Mesothelial cell of epicardium (in vitro differentiated cells): ENCODE measurements at places on chromosomes 2 and 18. TPM values are rescaled to one million over a fixed set of nuclear protein-coding genes. Genes with fewer than 3 reads are reported as not detected.

GPR35 gene
- 5.4 to 6.0 TPM (median 6.0 TPM) in 3 replicates for total RNA-seq

NYAP2 gene
- not detected in 3 replicates for total RNA-seq

DNA sequence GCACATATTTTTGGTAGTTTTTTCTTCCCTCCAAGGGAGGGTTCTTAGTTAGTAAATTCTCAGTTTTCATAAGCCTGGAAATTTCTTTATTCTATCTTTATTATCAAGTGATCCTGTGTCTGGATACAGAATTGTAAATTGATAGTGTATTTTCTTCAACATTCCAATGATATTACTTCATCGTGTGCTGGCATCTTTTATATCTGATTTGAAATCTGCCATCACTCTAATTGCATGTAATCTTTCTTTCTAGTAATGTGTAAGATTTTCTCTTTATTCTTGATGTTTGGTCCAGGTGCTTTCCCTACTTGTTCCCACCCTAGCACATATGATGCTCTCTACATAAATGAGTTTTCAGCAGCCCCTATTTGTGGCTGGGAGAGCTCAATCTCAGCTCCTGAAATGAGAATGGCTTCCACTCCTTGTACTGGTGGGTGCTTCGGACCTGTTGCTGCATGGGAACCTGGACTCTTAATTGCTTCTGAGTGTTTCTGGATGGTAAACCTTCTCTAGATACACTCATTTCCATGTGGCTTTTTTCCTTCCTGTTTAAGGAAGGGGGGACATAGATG lies 102.7 kb downstream of the SMIM21 start:
- DNase-seq = no peak
- no peaks in the 10 kb centered on the region for H3K27me3 ChIP-seq
- H3K36me3 ChIP-seq = peaks cover 18% of the 10 kb centered on the region
- peaks cover 8% of the 10 kb centered on the region for H3K4me1 ChIP-seq

DNA sequence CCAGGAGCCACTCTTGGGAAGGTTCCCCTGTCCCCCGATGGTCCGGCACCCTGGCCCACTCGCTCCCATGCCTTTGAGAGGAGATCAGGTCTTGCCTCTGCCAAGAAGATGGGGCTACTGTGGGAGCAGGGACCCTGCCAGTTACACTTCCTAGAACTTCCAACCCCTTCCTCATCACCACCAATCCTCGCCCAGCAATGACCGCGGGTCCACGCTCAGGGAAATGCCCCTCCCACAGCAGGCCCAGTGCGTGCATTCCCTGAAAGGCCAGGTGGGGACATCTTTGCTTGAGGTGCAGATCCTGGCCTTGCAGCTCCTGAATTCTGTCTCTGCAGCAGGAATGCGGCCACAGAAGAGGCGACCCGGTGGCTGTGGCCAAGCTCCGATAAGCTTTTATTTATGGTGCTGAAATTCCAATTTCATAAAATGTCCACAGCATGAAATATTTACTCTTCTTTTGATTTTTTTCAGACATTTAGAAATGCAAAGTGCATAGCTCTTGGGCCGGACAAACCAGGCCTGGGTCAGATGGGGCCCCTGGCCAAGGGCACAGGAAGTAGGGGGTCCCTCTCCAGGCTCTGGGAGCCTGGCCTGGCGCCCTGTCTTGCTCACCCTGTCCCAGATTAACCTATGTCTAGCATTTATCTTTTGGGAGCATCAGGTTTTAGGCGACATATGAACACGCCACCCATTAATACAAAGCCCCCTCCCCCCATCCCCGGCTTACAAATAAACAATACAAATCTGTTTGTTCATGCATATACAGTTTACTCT lies 29.8 kb downstream of the PXDN start:
- H3K27ac ChIP-seq = peak overlapping the region; percentile 86
- no peak overlapping the region for H3K4me3 ChIP-seq
- H3K27me3 ChIP-seq = no peaks in the 10 kb centered on the region
- H3K4me1 ChIP-seq = peaks cover 31% of the 10 kb centered on the region

DNA sequence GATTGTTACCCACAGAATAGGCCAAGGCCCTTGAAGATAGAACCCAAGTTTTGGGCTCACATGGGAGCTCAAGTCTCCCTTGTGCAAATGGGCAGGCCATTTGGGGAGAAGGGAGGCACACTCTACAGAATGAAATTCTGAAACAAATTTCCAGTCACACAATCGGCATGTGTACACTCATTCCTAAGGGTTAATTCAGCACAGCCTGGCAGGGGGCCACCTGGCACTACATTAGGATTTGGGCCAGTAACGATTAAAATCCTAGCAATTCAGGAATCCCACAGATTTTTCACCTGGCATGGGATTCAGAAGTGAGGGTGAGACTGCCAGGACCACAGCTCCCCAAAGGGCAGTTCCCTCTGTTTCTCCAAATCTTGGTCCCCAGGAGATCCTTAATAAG lies 46.4 kb downstream of the BMP10 start:
- peaks cover 23% of the 10 kb centered on the region for H3K4me1 ChIP-seq
- H3K4me3 ChIP-seq = no peak overlapping the region
- no peak overlapping the region for H3K27ac ChIP-seq
- no peaks in the 10 kb centered on the region for H3K27me3 ChIP-seq
- no peaks in the 10 kb centered on the region for H3K36me3 ChIP-seq
- no peak for DNase-seq

GRCh38 chr2:169525434-169525833 lies 15.9 kb downstream of the KLHL41 start:
- DNase-seq = no peak
- H3K27ac ChIP-seq = no peak overlapping the region
- H3K27me3 ChIP-seq = no peaks in the 10 kb centered on the region
- no peaks in the 10 kb centered on the region for H3K4me1 ChIP-seq
- H3K4me3 ChIP-seq = no peak overlapping the region

- no peak for DNase-seq
- no peaks in the 10 kb centered on the region for H3K27me3 ChIP-seq
- H3K4me1 ChIP-seq = no peaks in the 10 kb centered on the region
- peaks cover 6% of the 10 kb centered on the region for H3K36me3 ChIP-seq
- no peak overlapping the region for H3K4me3 ChIP-seq
These were observed 117.9 kb downstream of the PPP1R1C start for GRCh38 chr2:182103526-182103925.
